ENCODE measurements at places on chromosomes 6 and 20.

GRCh38 chr6:157522472-157522871 is 141.5 kb downstream of the ZDHHC14 start:
- no peak for DNase-seq

- DNase-seq = no peak
These were observed 3.6 kb upstream of the OSTM1 start for GRCh38 chr6:108078191-108078590.

GRCh38 chr20:23159256-23159946 is 73.3 kb upstream of the CD93 start:
- DNase-seq = no peak

- no peak for DNase-seq
These were observed 155.2 kb upstream of the UST start for GRCh38 chr6:148591656-148592055.

DNA sequence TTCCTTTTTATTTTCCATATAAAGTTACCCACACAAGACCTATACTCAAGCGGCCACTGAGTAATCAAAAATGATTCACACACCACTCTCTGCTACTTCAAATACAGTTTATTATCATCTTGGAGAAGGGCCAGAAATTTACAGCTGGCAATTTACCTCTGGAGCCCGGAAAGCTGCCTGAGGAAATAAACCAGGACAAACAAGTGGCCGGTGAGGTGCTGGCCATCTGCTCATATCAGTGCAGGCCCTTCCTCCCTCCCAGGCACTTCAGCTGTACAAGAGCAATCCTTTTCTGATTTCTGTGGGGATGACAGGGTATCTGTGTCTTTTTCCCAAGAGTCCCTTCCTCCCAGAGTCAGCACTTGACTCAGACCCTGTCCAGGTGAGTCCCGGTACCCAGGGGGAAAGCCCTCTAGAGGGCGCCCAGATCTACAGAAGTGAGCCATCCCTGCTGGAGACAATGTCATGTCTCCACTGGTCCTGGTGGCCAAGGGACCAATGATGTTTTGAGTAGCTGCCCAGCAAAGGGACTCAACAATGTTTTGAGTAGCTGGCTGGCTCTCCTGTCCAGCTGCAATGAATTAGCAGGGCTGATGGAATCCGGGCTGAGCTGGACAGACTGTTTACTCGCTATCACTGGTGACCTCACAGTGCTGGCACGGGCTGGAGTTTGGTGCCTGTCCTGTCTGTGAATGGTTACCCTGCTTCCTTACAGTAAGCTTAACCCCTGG is 23.6 kb downstream of the LRP11 start:
- peak; percentile 98 for DNase-seq

GRCh38 chr6:66538551-66539135 is 831.6 kb upstream of the EYS start:
- no peak for DNase-seq
